ENCODE measurements at places on chromosomes 6 and 20.

DNA sequence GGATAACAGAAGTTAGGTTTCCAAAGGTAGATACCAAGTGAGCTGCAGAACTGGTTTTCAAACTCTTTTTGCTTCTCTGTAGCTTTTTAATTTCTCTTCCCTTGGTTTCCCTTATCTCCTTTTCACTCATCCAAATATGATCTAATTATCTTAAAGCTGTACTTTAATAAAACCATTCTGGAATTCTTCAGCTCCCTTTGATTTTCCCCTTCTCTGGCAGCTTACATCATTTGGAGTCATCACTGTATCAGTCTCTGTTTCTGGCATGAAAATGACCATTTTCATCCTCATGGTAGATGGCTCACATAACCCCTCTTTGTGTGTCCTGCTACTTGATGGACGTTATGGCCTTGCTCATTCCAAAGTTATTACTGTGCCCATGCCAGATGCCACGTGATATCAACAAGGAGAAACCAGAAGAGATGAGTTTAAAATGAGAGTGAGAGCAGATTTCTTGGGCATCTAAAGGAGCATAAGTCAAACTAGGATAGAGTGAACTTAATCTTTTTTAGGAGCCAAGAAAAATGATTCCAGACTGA is 620.2 kb downstream of the QKI start:
- DNase-seq = no peak

- DNase-seq = no peak
These were observed 103.4 kb downstream of the LRRC1 start for GRCh38 chr6:53898026-53898795.

DNA sequence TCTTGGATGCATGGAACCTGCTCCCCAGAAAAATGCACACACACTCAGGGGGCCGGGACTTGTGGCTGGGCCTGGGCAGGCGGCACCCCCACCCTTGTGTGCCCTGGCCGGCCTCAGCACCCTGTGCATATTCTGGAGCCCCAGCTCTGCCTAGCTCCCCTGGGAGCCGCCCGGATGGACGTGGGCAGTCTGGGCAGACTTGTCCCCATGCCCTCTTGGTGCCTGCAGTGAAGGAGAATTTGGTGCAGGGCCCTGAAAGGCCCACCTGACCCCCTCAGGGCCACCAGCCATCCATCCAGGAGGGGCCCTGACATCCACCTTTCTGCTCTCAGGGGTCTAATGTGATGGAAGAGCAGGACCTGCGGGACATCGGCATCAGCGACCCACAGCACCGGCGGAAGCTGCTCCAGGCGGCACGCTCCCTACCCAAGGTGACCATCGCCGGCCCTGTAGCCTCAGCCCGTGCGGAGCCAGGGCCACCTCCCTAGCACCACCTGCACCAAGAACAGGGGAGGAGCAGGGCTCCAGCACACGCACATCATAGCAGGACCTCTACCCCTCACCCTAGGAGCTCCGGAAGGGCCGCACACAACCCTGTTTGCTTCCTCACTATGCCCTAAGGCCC is 62.8 kb downstream of the TCP11 start:
- DNase-seq = no peak

DNA sequence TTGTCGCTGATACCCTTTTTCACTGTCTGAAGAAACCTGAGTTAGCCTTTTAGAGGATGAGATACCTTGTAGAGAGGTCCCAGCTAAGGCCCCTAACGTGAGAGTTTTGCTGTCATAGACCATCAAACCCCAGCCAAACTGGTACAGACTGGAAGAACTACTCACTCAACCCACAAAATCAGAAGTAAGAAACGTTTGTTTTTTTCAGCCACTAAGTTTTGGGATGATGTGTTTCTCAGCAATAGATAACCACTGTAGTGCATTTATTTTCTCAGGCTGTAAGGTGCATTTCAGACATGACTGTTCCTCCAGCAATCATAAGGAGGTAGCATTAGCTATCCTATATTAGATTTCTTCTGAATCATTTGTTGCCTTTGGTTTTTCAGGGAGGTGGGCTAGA is 407.3 kb upstream of the FLRT3 start:
- no peak for DNase-seq

GRCh38 chr6:89081129-89081422 is 525 bp downstream of the PNRC1 start:
- DNase-seq = no peak

GRCh38 chr20:43755851-43756250 is 29.0 kb upstream of the GTSF1L start:
- DNase-seq = no peak

- DNase-seq = no peak
These were observed 162.7 kb downstream of the GRM4 start for GRCh38 chr6:33983109-33983716.

DNA sequence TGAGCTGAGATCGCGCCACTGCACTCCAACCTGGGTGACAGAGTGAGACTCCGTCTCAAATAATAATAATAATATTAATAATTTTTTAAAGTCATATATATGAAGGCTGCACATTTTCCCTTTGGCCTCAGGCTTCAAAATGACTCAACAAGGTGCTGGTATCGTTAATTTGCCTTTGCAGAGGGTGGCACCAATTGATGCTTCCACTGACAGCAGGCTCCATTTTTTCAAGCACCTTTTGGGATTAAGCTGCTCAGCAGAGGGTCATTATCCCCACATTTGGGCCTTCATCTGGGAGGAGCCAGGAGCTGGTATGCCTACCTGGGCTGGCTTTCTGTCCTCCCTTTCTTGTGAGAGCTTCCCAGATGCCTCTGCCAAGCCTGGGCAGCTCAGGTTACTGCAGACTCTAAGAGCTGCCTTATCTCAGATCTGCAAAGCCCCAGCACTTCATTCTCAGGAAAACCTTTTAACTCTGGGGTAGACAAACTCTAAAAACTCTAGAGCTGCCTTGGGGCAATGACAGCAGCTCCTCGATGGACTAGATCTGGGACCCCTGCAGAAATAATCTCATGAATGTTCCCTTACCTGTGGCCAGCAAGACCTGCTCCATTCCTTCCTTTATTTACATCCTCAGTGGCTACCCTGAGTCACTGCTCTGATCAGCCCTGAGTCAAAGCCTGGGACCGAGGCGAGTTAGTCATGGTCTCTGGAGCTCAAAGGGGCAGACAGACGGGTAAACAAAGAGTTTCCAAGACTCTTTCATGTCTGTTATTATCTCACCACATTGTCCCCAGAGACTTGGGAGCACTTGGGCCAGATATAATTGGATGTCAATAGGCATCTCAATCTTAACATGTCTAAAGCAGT is 80.0 kb upstream of the EYA2 start:
- DNase-seq = no peak

GRCh38 chr6:22279427-22279826 is 17.4 kb downstream of the PRL start:
- DNase-seq = no peak

DNA sequence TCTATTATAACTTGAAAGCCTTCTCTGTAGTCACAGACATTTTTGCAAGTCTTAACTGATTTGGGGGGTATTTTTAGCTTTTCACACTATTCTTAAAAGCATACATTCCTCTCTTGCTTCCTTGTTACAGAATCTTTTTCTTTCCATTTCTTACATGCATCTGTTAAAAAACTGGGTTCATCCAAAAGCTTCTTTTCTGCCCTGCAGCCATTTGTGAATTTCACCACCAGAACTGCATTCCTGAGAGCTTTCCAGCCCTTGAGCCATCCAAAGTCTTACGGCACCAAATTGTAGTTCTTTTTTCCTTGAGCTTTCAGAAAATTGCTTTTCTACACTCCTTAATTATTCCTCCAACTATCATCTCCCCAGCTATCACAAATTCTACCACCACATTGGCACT is 19.7 kb upstream of the GSTA4 start:
- DNase-seq = no peak

GRCh38 chr6:18842534-18842933 is 455.4 kb downstream of the RNF144B start:
- no peak for DNase-seq

GRCh38 chr6:104607501-104607900 is 252.2 kb downstream of the HACE1 start:
- no peak for DNase-seq

GRCh38 chr6:169489563-169490245 is 212.1 kb downstream of the WDR27 start:
- no peak for DNase-seq

DNA sequence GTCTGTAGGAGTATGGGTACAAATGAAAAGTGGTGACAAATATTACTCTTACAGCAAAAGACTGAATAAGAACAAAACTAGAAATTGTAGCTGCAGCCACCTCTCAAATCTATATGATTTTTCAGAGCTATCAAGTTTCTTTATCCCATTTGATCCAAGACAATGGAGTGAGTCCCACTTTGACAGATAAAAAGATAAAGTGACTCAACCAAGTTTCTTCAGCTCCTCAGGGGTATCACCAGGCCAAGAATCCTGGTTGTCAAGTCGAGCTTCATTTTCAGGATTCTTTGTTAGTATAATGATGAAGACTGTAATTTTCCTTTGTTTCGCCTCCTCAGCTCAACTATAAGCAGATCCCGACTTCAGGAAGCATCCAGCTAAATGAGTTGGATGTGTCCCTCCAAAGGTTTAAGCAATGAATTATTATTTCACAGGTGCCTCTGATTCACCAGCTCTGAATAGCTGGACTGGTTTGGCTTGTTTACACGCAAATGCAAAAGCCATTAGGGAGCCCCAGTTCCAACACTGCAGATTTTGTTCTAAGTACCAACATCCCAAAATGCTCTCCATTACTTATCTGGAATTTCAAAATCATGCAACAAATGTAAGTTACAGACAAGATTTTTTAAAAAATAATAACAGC is 238.9 kb downstream of the MAFB start:
- DNase-seq = no peak

DNA sequence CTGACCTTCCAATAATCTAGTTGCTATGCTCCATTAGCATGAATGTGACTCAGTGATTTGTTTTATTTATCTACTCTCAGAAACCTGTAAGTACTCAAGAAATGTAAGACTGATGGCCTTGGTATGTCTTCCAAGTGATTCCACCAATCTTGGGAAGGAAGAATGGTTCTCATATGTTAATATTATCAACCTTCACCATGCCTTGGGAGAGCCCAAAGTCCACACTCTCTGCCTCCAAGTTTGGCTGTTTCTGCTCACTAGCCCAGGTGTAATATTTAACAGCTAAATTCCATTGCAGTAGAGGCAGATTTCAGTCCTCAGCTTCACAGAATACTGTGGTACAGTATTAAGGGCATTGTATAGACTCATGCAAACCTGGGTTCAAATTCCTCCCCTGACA is 51.8 kb downstream of the CLIC5 start:
- DNase-seq = no peak

- peak; percentile 37 for DNase-seq
These were observed 19.6 kb upstream of the FERMT1 start for GRCh38 chr20:6142348-6142993.

DNA sequence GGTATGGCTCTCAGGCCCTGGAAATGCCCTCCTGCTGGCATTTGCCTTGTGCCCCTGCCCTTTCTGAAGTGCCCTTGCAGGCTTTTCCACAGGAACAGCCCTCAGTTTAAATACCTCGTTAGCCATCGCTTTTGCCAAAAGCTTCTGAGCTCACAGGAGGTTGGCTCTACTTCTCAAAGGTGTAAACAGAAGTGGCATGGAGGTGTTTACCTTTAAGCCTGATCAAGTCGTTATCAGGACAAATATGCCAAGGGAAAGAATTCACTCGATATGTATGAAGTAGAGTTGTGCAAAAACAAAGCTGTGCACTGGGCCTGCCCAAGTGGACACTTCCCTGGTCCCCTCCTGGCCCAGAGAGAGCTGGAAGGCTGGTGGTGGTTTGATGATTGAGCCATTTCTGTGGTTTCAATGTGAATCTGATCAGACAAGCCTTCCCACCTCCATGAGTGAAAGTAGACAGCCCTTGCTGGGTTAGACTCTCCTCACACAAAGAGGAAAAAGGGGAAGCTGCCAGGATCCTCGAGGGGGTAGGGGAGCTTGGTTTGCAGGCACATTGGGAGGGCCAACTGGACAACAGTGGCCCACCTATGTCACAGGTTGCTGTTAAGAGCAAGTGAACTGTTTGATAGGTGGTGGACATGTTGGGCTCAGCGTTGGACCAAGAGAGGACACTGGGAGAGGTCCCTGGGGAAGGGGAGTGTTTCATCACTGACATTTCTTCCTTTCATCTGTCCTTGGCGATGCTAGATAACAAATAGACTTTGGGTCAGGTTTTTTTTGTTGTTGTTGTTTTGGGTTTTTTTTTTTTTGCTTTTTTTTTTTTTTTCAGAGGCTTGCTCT is 98.7 kb downstream of the ZDHHC14 start:
- no peak for DNase-seq

DNA sequence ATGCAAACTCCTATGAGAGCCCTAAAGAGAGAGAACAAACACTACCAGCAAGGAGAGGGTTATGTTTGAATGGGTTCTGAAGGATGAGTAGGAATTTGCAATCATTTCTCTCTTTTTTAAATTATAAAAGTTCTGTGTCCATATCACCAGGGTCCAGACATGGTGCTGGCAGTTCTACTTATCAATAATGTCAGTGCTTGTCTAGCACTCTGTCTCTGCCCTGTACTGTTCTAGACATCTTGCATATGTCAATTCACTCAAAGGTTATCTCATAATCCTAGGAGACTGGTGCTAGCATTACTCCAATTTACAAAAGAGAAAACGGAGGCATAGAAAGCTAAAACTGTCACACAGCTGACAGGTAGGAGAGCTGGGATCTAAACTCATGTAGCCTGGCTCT is 101.3 kb downstream of the VEGFA start:
- no peak for DNase-seq

- DNase-seq = no peak
These were observed 24.5 kb upstream of the PIM1 start for GRCh38 chr6:37145443-37145842.

DNA sequence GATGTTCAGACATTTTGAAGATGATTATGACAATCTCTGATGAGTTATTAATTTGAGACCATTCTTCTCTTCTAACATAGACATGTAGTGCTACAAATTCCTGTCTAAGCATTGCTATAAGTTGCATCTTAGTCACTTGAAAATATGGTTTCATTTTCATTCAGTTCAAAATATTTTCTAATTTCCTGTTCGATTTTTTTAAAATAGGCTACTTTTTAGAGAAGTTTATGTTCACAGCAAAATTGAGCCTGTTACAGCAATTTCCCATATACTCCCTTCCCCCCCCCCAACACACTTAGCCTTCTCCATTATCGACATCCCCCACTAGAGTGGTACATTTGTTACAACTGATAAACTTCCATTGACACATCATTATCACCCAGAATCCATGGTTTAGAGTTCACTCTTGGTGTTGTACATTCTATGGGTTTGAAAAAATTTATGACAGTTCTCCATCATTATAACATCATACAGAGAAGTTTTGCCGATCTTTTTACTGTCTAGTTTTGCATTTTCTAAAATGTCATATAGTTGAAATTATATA is 31.2 kb downstream of the PLAGL1 start:
- no peak for DNase-seq

- peak; percentile 5 for DNase-seq
These were observed 23.7 kb downstream of the PEX7 start for GRCh38 chr6:136846046-136846445.

GRCh38 chr6:19715167-19715551 is 122.0 kb upstream of the ID4 start:
- no peak for DNase-seq

GRCh38 chr6:33124525-33124901 is 48.7 kb downstream of the HLA-DPB1 start:
- DNase-seq = no peak

All from activated gamma-delta T cell treated with Interleukin-2 at 50 U/mL for 16 hours (primary cell).